ENCODE measurements at places on chromosomes 5 and 9.

DNA sequence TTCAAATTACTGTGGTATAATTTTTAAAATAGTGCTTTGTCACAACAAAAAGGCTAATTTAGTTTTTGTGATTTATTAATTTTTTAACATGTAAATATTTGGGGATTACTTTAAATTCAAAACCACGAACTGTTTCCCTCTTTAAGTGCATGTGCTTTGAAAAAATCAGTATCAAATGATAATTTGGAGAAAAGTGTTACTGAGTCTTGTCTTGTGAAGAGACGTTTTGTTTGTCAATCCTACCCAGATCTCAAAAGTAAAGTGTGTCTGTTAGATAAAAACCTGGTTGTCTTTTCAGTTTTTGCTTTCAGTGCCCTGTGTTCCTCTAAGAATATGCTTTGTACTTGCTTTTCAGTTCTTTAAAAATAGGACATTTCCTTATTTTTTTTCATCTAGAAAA, 7.7 kb downstream of the ZSWIM6 start:
- no peak for DNase-seq

GRCh38 chr5:178468196-178468685, 122.0 kb downstream of the COL23A1 start:
- no peak for DNase-seq

- DNase-seq = peak; percentile 43
These were observed 8.6 kb downstream of the RAB14 start for GRCh38 chr9:121192959-121193640.

DNA sequence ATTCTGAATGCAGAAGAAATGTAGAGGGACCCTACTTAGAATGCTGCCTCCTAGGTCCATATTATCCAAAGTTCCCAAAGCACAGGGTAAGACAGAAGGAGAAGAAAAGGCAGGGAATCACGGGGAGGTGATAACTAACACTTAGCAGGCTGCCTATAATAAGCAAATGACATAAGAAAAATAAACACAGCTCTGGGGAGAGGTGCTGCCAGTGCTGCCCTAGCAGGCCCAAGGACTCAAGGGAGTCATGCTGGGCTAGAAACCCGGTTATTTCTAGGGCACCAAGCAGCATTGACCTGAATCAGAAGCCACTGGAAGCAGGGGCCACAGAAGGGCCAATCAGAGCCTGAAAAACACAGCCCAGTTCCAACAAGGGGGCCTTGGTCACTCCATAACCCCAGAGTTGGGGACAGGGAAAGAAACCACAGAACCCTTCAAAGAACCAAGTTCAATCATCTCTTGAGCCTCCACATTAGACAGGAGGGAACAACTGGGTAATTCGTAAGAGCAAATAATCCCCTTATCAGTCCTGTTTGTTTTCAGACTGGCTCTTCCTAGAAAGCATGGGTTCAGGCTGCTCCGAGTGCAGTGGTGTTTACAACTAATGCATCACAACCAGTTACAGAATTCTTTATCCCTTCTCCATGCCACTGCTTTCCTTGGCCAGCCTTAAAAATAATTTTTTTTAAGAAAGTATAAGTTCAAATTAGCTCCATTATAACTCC, 24.0 kb downstream of the NRG2 start:
- no peak for DNase-seq

GRCh38 chr9:114782586-114782985, 23.3 kb downstream of the TNFSF15 start:
- DNase-seq = no peak

- DNase-seq = peak; percentile 73
These were observed 17.4 kb upstream of the RARS1 start for GRCh38 chr5:168468836-168469235.

GRCh38 chr5:35012796-35013195, 35.0 kb downstream of the AGXT2 start:
- DNase-seq = no peak

DNA sequence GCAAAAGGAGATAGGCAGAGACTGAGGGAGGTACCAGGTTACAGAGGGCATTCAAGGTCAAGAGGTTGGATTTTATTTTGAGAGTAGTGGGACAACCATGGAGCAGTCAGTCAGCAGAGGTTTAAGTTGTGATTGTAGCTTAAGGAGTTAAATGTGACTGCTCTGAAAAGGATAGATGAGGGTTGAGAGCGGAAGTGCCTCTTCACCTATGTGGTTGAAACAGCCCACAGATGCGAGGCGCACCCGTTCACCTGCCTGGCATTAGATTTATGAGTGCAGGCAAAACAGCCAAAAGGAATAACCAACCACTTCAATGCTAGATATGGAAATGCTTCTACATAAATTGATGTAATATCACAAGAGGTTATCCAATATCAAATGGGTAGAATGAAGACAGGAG, 8.4 kb downstream of the ZNF474 start:
- no peak for DNase-seq

All from fibroblast of pulmonary artery (primary cell).